H9 (cell line): ENCODE measurements at places on chromosomes 16 and 17. TPM values are rescaled to one million over a fixed set of nuclear protein-coding genes. Genes with fewer than 3 reads are reported as not detected.

The EIF3C gene
- 990 and 1,003 TPM in 2 replicates for total RNA-seq

DNA sequence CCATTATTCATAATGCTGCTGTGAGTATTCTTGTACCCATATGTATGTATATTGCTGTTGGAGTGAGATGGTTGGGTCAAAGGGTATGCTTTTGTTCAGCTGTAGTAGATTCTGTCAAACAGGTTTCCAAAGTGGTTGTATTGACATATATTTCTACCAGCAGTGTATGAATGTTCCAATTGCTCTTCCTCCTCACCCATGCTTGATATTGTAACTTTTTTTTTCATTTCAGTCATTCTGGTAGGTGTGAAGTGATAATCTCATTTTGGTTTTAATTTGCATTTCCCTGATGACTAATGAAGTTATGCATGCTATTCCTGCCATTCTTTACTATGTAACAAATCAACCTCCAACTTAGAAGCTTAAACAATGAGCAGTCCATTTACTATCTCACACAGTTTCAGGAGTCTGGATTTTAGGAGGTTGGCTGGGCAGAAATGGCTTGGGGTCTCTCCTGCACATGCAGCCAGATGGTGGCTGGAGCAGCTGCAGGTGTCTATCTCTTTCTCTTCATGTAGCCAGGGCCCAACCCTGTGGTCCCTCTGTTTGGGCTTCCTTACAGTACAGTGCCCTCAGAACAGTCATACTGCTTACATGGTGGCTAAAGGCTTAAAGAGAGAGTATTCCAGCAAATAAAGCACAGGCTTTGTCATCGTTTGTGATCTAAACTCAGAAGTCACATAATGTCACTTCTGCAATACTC lies 21.2 kb downstream of the ERAL1 start:
- DNase-seq = no peak

- peak; percentile 37 for DNase-seq
Observed at GRCh38 chr17:62627904-62628633, 599 bp downstream of the MRC2 start.

The MMP28 gene
- not detected in 2 replicates for total RNA-seq

The PRMT7 gene
- 56.6 and 57.8 TPM in 2 replicates for total RNA-seq

DNA sequence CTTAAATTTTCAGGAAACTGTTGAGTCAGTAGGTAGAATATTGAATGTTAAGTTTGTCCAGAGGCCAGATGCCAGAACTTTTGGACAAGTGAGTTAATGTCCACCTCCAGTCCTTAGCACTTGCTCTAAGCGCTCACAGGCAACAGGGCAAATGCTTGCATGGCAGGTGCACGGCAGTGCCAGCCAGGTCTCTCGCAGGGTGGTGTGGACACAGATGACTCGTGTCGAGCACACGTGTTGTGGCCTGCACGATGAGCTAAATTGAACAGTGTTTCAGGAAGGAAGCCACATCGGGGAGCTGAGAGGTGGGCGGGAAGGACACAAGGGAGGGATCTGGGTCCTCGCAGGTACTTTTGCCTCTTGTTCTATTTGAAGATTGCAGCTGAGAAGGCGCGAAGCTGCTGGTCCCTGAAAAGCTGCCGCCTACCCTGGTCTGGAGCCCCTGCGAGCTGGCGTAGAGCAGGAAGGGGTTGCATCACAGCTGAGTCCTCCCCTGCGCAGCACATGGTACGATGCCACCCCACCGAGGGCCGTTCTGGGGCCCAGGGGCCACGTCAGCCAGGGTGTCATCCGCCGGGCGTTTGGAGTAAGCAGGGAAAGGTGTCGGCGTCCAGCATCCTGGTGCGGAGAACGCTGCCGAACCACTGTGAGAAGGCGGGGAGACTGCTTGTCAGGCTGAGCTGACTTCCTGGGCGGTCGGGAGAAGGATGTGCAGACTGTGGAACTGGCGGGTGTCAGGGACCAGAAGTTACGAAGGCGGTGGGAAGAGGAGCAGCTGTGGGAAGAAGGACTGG lies 6.3 kb downstream of the RAB40C start:
- DNase-seq = no peak

DNA sequence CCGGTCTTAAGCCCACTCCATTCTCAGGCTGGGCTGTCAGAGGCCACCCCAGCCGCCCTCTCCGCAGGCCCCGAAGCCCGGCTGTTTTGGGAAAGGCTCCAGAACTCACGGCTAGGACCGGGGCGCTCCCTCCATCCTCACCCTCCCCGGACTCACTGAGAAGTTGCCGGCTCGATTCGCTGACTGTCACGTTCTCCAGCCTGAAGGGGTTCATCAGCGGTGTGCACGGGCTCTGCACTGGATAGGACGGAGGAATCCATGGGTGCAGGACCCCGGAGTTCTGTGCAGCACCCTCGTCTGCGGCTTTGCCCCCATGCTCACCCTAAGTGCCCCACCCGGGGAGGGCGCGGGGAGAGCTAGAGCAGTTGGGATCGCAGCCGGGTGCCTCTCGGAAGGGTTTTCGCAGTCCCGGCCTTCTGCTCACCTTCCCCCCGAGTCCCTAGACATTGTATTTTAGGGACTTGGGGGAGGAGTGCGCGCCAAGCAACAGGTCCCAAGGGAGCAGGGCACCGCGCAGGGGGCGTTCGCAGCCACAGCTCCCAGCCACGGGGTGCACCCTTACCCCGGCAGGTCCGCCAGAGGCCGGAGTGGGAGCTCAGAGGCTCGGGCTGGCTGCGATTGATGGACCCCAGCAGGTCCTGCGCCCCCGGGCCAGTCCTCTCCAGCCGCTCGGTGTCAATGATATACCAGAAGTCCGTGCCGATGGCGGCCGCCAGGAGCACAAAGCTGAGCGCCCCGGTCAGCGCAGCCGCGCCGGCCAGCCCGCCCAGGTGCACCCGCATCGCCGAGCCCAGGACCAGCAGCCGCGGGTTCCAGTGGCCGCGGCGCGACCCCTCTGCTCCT lies 1.0 kb downstream of the TMEM114 start:
- peak; percentile 47 for DNase-seq

The TEKT1 gene
- total RNA-seq = not detected in 2 replicates

DNA sequence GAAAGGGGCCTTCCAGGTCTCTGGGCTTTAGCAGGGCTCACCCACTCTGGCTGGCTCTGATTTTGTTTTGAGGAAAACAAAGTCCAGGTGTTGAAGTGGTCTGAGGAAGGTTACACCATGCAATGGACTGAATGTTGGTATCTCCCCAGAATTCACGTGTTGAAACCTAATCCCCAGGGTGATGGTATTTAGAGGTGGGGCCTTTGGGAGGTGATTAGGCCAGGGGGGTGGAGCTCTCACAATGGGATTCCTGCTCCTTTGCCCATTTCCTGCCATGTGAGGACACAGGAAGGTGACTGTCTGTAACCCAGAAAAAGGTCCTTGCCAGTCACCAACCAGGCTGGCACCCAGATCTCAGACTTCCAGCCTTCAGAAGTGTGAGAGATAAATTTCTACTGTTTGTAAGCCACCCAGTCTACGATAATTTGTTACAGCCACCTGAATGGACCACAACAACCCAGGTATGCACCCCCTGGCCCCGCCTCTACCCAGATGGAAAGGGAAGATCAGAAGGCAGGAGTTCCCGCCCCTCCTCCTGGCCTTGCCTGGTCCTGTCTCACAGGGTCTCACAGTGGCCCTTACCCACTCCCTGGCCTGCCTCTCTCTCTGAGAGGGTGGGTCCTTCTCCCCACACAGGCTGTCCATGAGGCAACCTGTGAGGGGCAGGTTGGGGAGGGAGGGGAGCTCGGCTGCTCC lies 32.0 kb downstream of the LRRC75A start:
- DNase-seq = peak; percentile 87

DNA sequence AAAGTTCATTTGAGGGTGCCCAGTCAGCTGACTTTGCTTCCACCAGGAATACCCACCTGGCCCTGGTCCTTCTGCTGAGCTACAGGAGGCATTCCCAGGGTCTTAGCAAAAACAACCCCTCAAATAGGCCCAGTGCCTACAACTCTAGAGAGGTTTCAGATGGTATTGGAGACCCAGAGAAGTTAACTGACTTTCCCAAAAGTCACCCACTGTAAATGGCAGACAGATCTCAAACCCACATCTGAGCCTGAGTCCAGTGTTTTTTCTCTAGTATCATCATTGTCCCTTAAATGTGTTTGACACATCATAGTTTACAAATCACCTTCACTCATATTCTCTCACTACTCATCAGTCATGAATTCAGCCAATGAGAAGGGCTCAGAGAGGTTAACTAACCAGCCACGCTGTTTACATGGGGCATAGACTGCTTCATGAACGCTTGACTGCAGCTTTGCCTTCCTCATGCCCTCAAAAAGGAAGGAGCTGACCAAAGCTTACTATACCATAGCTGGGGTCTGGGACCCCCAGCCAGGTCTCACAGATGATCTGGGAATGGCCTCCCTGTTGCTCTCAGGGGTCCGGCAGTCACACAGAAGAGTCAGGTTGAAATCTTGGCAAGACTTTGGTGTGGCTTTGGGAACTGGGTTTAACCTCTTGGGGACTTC lies 3.7 kb downstream of the PHOSPHO1 start:
- no peak for DNase-seq

GRCh38 chr17:17710728-17711541 lies 29.7 kb downstream of the RAI1 start:
- peak; percentile 92 for DNase-seq

DNA sequence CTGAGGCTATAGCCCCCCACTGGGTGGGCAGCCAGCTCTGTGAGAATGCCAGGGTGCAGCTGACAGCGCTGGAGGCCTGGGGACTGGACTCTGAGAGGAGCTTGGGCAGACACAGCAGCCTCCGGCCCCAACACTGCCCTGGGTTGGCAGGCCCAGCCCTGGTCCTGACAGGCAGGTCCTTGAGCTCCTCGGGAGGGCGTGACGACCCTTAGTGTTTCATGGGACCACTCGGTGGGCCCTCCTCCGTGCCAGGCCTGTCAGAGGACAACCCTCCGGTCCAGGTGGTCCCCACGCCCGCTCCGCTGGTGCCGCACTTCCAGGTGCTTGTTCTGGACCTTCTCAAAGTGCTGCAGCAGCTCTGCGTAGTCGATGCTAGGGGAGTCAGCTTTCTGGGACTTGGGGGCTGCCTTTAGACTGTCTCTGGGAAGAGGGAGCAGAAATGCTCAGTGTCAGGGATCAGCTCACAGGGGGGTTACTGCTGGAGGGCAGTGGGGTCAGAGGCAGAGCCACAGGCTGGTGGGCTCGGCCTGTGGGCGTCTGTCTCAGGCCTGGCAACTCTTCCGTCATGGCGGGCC lies 1.9 kb upstream of the MTSS2 start:
- DNase-seq = no peak

The EPX gene
- total RNA-seq = not detected in 2 replicates

GRCh38 chr16:74611721-74612120 lies 4.8 kb upstream of the GLG1 start:
- no peak for DNase-seq

The OTOP2 gene
- total RNA-seq = 0.11 TPM in 1 of 2 replicates, not detected in the other

GRCh38 chr16:81823111-81823510 lies 44.0 kb downstream of the PLCG2 start:
- no peak for DNase-seq

GRCh38 chr16:85483424-85483823 lies 129.7 kb upstream of the GSE1 start:
- no peak for DNase-seq

DNA sequence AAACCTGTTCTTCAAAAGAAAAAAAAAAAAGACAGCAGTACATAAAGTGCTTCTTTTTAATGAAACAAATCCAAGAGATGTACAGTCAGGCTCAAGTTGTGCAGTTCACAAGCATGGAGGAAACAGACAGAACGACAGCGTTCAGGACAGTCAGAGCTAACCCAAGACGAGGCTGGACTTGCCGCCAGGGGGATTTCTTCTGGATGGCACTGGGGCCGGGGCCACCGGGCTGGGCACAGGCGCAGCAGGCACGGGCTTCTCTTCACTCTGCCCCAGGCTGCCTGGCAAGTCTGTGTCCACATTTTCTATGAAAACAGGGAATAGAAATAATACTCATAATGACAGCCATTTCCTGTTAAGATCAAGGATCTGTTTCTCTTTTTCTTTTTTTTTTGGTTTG lies 4.4 kb upstream of the NT5C start:
- no peak for DNase-seq

The AIPL1 gene
- total RNA-seq = 0.24 and 0.57 TPM in 2 replicates

DNA sequence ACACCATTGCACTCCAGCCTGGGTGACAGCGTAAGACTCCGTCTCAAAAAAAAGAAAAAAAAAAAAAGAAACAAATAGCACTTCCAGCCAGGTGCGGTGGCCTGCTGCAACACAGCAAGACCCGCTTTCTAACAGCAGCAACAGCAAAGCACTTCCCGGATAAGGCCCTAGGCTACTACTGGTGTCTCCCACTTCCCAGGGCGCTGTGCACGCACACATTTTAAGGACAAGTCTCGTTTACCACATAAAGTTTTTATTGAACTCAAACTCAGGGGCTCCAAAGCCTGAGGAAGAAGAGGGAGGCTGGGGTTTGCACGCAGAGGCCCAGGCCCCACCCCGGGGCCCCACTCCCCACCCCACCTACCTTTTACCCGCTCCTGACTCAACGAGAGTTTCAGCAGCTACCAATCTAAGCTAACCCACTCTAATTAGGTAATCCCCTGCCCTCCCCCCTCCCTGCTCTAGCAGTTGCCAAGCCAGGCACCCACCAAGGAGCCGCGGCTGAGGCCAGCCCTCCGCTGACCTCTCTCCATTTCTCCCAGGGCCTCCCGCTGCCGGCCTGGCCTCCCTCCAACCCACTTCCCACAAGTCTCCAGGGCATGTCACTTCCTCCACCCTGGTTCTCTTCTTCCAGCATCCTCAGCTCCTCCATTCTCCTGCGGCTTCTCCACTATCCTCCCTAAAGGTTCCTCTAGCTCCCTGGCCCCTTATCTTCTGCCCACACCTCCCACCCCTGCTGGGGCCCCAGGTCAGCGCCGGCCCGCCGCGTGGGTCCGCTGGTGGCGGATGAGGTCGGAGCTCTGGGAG lies 2.4 kb downstream of the ZNF768 start:
- DNase-seq = no peak
